ENCODE measurements at places on chromosomes 7 and 10.
A peak's percentile ranks its signal among the peaks of the same experiment; 100 is the strongest.

- no peak for DNase-seq
These were observed 569.1 kb downstream of the ANKRD7 start for GRCh38 chr7:118793582-118793981.

GRCh38 chr10:759898-760477 is 70.5 kb upstream of the DIP2C start:
- DNase-seq: no peak

- DNase-seq: no peak
These were observed 30.2 kb upstream of the ABI1 start for GRCh38 chr10:26890956-26891355.

DNA sequence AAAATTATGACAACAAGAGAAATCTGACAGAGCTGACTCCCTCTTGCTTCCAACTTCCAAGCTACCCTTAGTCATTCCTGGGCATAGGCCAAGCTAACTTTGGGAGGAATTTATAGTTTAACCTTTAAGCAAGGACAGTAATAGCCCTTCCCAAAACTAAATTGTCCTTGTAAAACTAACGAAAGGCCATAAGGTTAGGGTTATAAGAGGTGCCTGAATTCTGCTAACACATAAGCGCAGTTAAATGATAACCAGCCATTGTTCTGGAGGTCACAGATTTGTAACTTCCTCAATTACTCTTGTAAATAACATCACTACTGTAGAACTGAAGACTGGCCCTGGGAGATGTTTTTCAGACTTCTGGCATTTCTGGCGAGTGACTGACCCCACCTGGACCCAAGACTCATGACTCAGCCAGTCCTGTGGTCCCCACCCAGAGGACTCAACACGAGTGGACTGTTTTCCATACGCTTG is 481.2 kb downstream of the KCNMA1 start:
- DNase-seq: peak; percentile 27

- DNase-seq: no peak
These were observed 104.6 kb downstream of the HIPK2 start for GRCh38 chr7:139673230-139673629.

DNA sequence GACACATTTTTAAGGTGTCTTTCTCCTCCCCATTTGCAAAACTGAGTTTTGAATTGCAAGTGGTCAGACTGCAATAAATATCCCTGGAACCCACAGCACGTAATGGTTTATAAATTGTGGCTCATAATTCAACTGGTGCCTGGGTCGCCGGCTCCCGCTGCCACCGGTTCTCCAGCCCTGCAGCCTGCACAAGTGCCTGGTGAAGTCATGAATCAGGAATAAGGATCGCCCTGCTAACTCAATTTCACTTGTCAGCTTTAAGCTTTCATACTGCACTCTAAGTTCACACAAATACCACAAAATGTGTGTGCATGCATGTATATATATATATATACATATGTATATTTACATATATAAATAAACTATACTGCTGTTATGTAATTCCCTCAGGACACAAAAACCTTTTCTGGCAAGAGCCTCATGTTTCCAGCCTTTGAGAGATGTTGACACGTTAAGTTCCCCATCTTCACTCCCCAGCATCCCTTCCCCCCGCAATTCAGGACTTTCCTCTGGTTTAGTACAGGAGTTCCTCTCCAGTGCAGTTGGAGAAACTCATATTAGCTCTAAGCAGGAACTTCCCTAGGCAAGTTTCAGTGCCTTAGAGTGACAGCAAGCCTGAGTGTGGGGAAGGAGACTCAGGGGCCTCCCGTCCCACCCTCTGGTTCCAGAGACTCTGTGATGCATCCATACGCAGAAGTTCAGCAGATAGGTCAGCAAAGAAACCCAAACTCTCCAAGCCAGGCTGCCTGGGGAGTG is 129.2 kb upstream of the UNC5B start:
- DNase-seq: no peak

DNA sequence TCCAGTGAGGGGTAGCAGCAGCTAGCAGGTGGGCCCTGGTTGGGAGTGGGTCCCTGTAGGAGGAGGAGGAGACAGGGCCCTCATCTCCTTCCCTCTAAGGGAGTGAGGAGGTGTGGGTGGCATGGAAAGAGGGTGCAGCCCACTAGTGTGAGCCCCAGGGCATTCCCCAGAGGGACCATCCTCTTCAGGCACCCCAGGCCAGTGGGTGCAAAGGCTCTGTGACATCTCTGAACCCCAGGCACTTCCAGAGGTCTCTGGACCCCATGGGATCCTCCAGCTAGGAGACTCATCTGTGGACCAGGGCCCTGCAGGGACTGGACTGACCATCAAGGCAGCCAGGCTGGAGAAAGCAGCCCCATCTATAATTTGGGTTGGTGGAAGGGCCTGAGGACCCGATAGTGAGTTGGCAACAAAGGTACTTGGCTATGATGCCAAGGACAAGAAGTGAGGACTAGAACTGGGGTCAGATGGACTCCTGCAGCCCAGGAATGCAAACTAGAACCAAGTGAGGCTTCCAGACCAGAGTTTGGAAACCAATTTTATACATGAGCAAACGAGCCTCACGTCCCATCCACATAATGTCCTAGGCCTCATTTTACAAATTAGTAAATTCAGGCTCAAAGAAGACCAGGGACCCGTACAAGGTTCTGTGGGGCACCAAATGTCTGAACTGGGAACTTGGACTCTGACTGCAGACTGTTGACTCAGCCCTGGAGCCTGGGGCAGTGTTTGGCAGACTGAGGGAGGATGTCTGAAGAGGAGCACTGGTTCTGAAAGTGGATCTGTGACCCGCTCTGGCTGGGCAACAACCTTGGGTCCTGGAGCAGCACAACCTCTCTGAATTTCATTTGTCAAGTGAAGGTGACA is 1.4 kb upstream of the VSTM4 start:
- no peak for DNase-seq

- DNase-seq: no peak
These were observed 10.1 kb downstream of the TBC1D12 start for GRCh38 chr10:94412449-94412848.

DNA sequence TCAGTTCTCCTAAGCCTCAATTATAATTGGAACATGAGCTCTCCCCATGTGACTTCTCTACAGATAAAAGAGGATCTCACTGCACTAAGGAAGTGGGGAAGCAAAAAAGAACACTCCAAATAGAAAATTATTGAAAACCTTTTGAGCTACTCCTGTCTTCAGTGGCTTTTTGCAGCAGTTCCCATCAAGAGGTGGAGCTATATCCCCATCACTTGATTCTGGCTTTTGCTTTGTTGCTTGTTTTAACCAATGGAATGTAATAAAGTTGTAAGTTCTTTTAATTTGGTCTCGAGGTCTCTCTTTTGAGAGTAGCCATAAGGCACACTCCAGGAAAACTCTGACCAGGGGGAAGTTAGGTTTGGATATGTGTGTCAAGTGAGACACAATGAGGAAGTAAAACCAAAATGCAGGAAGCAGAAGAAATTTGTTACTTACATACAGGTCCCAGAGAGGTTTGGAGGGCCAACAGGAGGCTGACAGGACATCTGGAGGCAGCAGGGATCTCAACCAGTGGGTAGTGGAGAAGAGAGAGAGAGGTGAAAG is 569.4 kb downstream of the HTR7 start:
- DNase-seq: no peak

DNA sequence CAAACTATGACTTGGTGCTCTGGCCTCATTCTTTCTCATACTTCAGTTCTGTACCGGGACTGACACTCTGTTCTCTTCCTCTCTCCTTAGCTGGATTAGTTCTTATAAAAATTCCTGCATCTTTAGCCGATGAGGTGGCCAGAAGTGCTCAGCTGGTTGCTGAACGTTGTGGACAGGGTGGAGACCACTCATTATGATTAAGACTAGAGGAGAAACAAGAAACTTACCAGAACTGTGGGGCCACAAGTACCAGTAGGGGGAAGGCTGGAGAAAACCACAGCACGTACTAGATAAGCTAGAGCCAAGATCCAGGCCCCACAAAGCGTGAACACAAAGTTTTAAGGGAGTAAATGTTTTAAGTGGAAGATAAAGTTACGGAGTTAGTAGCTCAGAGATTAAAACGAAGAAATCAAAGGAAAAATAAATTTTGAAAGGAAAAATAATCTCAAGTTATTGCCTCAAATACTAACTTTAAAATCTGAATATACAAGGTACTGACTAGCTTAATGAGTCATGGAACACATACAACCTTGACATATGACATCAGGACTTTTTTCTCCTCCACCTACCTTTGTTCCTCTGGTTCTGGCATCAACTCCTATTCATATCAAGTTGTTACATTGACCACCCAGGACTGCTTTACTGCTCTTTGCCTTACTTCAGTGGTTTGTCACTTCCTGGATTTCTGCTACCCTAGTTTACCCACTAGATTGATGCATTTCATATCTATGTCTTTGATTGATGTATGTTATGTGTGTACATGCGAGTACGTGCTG is 469.0 kb downstream of the TFEC start:
- DNase-seq: peak; percentile 6

DNA sequence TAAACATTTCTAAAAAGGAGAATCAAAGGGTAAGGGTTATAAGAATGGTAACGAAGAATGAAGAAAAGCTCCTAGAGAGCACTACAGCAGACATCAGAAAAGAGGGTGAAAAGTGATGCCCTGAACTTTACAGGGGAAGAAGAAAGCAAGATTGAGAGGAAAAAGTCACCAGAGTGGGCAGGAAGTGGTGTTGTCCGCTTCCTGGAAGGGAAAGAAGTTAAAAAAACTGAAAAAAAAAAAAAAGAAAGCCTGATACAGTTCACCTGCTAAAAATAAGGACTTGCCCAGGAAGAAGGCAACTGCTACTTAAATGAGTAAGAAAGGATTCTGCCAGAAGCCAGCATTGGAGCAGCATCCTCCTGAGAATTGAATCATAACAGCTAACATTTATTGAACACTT is 330.1 kb upstream of the PHF14 start:
- no peak for DNase-seq

- no peak for DNase-seq
These were observed 710.1 kb downstream of the PARD3 start for GRCh38 chr10:34104829-34105572.

DNA sequence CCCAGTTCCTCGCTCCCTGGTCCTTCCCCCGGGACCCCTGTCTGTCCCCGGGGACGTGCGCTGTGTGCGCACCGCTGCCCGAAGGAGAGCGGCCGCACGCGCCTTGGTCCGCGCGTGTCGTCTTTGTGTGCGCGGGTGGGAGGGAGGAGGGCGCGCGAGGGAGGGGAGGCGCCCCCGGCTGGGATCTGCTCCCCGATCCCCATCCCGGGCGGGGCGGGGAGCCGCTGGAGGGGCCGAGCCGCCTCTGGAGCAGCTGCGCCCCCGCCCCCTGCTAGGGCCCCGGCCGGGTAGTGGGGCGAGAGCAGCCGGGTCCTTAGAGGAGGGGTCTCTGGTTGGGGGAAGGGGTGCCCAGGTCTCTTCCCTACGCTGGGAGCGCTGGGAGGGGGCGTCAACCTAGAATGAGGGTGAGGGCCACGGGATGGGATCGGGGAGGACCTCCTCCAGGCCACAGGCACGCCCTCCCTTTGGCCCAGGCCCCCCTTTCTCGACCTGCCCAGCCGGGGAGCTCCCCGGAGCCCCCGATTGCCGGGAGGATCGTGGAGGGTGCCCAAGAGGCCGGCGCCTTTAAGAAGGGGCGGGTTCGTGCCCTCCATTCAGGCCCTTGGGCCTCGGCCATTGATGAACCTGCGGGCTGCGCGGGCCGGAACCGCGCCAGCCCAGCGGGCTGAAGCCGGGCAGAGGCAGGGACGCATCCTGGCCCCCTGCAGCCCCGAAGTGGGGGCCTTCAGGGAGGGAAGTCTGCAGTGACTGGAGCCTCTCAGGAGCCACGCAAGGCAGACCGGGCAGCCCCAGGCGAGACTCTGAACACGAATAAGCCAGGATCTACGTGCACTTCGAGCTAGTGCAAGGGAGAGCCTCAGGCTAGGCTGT is 678 bp downstream of the SH2B2 start:
- peak; percentile 66 for DNase-seq

GRCh38 chr7:43458330-43459018 is 124.4 kb upstream of the STK17A start:
- no peak for DNase-seq
